ENCODE measurements at places on chromosomes 2 and 18.

GRCh38 chr2:38277245-38278116, 99.6 kb downstream of the ATL2 start:
- DNase-seq, result no peak

DNA sequence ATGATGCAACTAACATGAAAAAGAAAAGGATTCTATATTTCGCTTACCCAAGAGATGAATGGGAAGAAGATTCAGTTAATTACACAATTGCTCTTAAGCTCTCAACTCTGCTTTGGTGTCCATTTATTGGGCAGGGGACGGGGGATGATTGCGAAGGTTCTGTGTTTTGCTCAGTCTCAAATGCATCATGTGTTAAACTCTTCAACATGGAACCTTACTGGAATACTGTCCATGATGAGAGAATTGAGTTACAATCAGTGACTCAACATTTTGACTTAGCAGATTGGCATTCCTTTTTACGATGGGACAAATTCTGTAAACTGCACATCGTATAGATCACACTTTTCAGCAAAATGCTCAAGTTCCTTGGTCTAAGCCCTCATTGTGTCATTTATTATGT, 135.6 kb downstream of the RBMS1 start:
- no peak for DNase-seq

DNA sequence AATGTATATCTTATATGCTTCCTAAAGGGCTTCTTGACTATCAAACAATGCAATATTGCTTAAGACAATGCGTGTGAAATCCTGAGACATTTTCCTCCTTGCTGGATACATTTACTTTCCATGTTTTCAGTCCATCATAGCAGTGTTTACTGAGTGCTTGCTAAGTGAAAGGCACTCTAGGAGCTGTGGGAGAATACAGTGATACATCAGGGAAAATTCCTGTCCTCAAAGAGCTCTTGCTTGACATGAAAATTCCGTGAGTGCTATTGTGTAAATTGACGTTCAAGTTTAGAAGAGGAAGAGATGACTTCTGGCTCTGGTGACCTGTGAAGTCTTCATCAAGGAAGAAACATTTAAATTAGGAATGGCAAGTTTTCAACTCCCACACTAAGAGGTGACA, 449.4 kb upstream of the SOX11 start:
- DNase-seq, result no peak

GRCh38 chr2:236847538-236848263, 238.0 kb upstream of the COPS8 start:
- DNase-seq, result no peak

- DNase-seq, result no peak
Measured at GRCh38 chr2:201072201-201072530, 365 bp downstream of the NDUFB3 start.

DNA sequence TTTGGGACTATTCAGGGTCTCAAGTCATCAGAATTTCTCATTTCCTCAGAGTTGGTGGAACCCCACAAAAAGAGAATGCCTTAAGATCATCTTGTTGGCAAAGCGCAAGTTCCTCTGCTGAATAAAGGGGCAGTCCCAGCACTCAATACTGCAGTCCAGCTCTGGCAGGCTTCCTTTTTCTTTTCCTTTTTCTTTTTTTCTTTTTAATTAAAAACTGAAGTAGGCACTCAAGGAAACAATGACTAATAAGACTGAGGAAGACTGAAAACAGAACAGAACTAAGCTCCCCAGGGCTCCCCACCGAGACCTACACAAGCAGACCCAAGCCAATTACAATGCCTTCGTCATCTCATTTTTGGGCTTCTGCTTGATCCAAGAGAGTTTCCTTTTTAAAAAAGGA, 82.0 kb downstream of the STK39 start:
- peak; percentile 24 for DNase-seq

DNA sequence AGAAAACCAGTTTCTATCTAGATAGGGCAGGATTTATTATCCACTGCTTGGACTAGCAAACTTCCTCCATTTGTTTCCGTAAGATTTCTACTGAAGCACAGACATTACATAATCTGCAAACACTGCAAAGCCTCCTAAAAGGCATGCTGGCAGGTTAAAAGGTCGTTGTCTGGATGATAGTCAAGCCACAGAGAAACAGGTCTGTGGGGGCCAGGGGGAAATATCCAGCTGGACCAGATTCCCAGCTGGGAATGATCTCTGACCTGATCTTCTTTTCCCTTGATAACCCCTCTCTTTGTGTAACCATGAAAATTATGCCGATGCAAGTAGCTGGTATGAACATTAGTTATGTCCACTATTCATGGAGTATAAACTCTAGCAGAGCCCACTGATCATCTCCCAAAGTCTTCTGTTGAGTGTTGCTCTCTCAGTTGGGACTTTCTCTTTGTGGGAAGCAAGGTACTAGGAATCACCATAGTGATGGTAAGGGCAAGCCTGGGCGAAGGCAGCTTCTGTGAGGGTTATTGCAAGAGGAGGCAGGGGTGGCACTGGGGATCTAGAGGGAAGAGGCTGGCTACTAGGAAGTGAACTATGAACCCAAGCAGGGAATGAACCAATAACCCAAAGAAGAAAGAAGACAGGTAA, 61.3 kb downstream of the GDF7 start:
- no peak for DNase-seq

DNA sequence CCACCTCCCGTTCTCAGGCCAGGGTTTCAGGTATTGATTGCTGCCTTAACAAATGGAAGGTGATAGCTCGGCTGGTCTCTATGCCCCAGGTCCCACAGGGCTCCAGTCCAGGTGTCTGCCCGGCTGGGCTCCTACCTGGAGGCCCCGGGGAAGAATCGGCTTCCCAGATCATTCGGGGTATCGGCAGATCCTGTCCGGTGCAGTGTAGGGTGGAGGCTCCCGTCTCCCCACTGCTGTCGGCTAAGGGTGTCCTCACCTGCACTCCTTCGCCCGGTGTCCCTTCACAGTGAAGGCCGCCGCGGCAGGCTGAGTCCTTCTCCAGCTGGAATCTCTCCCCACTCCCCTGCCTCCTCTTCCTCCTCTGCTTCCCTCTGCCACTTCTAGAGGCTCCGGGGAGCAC, 573.9 kb upstream of the SALL3 start:
- no peak for DNase-seq
